ENCODE measurements at places on chromosomes 16 and 17. TPM values are rescaled to one million over a fixed set of nuclear protein-coding genes. Genes with fewer than 3 reads are reported as not detected.

Gene HYDIN
- total RNA-seq: not detected

Gene OTOA
- total RNA-seq: not detected

Gene FN3K
- total RNA-seq: 14.0 TPM

Gene HBA1
- total RNA-seq: not detected

Gene TAT
- total RNA-seq: 2.4 TPM

Gene CCL16
- 1.1 TPM for total RNA-seq

Gene NACA2
- total RNA-seq: not detected

Gene C1QTNF8
- not detected for total RNA-seq

Gene CRISPLD2
- total RNA-seq: 57.5 TPM

Gene MPO
- total RNA-seq: not detected

Gene TUFM
- 157 TPM for total RNA-seq

Gene MRM3
- total RNA-seq: 17.0 TPM

Gene AIPL1
- not detected for total RNA-seq

Gene DPEP1
- total RNA-seq: 2,661 TPM

Gene SLC5A2
- total RNA-seq: 2.4 TPM

DNA sequence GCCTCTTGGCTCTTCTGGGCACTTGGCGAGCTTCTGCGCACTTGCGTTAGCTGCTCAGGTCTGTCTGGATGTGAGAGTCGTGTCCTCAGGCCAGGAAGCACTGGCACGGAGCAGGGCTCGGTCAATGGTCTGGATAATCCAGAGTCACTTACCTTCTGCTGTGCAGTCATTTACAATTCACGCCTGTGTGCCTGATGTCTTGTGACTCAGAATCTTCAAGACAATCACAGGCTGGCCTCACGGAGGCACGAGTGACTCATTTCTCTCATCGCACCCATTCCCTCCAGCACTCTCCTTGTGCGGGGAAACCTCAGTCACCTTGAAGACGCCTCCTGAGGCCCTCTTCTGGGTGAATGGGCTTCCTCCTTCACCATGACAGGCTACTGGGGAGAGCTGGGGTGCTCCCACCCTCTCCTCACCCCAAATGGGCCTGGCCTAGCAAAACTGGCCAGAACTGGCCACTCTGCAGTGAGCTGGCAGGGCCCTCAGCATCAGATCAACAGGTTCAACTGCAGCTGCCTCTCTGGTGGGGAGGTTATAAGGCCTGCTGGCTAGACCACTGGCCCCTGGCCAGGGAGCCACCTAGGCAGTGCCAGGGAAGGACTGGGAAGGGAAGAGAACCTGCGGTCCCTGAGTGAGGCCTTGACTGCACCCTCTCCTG, 1.9 kb upstream of the CAPN15 start:
- no peaks in the 10 kb centered on the region for H3K27me3 ChIP-seq
- no peak overlapping the region for H3K4me3 ChIP-seq
- H3K4me1 ChIP-seq: peaks cover 24% of the 10 kb centered on the region
- peak; percentile 79 for DNase-seq
- H3K36me3 ChIP-seq: peaks cover 9% of the 10 kb centered on the region

DNA sequence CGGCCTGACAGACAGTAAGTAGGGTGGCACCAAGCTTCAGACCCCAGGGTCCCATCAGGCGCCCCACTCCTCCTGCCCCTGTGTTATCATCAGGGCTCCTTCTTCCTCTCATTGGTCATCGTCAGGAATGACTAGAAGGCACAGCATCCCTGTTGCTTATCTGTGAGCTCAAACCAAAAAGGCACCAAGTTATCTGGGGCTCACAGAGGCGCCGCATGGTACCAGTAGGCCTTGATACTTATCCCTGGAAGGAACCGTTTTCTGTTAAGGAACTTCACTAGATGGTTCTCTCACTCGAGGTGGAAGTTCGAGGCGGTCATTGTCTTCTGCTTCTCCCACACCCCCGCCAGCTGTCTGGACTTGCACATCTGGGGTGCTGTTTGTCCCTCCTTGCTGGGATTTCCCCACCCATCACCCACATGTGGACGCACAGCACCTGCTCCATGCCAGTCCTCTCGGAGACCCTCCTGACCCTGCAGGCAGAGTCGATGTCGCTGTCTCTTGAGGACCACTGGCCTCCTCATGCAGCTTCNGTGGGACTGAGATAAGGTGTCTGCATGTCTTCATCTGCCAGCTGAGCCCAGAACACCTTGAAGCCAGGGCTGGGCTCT, 52.1 kb downstream of the METRNL start:
- DNase-seq: no peak
- H3K4me3 ChIP-seq: no peak overlapping the region
- H3K27ac ChIP-seq: no peak overlapping the region
- no peaks in the 10 kb centered on the region for H3K4me1 ChIP-seq

DNA sequence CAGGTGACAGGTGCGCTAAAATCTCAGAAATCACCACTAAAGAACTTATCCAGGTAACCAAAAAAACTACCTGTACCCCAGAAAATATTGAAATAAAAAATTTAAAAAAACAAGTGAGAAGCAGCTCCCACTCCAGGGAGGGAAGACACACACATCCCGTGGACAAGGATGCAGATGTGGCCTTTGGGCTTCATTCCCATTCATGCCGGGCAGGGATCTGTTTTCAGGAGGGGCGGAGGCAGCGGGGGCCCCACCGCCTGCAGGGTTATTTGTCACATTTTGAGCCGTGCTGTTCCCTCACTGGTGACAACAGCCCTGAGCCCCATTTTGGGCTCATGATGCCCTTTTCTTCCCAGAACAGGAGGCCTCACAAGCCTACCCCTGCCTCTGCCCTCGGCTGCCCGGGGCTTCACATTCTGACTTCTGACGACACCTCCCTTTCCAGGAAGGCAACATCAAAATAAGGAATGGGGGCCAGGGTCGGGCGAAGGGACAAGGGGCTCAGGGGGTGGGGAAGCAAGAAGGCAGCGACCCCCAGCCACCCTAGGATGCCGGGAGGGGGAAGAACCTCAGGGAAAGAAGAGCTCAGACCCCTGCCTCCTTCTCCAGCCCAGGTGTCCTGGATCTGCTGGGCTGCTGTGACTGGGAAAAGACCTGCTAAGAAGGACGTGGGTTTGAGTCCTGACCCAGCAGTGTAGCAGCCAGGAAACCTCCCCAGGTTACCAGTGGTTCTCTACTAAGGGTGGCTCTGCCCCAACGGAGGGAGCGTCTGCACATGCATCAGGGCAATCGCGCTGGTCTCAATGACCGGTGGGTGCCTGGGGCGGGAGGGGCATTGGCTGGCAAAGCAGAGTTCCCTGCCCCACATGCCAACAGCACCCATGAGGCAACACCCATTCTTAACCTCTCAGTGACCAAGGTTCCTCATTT, 2.3 kb upstream of the CD79B start:
- H3K27me3 ChIP-seq: no peaks in the 10 kb centered on the region
- no peak for DNase-seq
- H3K27ac ChIP-seq: no peak overlapping the region
- peaks cover 13% of the 10 kb centered on the region for H3K4me1 ChIP-seq

DNA sequence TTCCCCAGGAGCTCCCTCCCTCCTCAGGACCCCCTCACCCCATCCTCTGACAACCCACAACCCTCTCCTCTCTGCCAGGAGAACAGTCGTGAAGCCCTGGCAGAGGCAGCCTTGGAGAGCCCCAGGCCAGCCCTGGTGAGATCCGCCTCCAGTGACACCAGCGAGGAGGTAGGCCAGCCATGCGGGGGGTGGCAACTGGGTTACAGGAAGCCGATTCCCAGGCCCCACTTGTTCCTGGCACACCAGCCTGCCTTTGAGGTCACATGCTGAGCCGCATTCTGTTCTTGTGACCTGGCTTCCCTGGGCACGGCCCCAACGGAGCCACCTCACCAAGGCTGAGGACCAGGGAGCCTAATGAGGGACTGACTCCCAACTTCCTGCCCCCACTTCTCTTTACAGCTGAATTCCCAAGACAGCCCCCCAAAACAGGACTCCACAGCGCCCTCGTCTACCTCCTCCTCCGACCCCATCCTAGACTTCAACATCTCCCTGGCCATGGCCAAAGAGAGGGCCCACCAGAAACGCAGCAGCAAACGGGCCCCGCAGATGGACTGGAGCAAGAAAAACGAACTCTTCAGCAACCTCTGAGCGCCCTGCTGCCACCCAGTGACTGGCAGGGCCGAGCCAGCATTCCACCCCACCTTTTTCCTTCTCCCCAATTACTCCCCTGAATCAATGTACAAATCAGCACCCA, 7.9 kb downstream of the NAT9 start:
- H3K36me3 ChIP-seq: no peaks in the 10 kb centered on the region
- no peak overlapping the region for H3K27ac ChIP-seq
- H3K4me1 ChIP-seq: no peaks in the 10 kb centered on the region
- DNase-seq: no peak
- H3K4me3 ChIP-seq: no peak overlapping the region

DNA sequence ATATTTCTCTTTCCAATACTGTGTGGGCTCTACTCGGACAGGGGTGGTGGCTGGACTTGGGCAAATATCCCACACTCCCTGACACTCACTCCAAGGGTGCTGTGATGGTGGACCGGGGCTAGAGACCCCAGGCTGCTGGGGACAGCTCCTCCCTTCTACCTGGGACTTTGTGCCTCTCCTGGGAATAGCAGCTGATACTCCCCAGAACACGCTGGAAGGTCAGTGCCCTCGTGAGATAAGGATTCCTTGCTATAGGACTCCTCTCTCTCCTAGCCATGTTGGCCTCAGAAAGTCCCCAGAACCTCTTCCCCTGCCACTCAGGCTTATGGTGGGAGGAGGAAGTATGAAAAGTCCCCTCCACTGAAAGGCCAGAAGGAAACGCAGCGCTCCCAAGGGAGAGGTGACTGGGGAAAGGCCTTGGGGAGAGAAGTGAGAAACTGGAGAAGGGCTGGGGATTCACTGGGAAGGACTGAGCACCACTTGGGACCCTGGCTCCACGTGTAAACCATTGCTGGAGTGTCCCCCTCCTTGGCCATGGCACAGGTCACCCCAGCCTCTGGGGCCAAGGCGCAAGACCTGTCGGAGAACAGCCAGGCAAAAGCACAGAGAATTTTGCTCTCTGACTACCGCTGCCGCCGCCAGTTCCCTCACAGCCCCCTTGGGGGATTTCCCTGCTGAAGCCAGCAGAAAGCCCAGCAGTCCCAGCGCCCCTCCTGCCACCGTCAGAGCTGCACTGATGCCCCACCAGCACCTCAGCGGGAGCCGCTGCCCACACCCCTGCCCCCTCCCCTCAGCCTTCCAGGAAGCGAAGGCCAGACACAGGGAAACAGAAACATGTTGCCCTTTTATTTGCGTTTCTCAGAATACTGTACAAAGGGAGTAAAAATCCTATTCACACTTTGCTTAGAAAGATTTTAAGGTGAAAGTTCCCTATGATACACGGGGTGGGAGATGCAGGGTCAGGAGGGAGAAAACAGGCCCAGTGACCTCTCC, 2.1 kb upstream of the GSDMB start:
- peaks cover 35% of the 10 kb centered on the region for H3K36me3 ChIP-seq
- H3K4me1 ChIP-seq: peaks cover 7% of the 10 kb centered on the region
- no peaks in the 10 kb centered on the region for H3K27me3 ChIP-seq
- DNase-seq: peak; percentile 54
- no peak overlapping the region for H3K4me3 ChIP-seq

DNA sequence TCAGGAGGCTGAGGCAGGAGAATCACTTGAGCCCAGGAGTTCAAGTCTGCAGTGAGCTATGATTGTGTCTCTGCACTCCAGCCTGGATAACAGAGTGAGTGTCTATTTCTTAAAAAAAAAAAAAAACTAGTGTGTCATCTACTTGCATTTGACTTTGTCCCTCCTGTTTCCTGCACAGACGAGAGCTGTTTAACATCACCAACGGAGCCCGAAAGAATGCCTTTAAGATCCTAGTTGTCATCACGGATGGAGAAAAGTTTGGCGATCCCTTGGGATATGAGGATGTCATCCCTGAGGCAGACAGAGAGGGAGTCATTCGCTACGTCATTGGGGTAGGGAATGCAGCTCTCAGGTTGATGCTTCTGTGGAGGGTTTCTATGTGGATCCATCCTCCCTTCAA, 13.4 kb downstream of the ITGAM start:
- no peak overlapping the region for H3K4me3 ChIP-seq
- no peaks in the 10 kb centered on the region for H3K36me3 ChIP-seq
- H3K4me1 ChIP-seq: no peaks in the 10 kb centered on the region
- H3K27ac ChIP-seq: no peak overlapping the region

DNA sequence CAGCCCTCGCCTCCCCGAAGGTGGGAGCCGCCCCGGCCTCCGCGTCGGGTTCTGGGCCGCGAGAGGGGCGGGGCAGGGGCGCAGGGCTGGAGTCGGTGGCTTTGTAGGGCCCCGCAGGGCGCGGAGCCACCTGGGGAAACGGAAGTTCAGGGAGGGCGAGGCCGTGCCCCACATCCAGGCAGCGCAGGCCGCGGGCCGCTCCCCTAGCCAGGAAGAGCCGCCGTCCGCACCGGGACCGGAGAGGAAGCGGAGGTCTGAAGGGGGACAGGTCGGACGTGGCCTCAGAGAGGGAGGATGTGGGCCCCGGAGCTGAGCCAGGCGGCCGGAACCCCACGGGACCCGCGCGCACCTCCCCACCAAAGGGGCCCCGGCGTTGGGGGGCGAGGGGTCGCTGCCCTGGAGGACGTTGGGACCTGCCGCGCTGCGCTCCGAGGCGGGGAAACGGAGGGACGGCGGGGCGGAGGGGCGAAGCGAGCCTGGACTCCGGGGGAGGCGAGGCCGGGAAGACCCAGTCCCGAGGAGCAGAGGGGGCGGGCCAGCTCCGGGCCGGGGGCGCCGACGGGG, 482 bp upstream of the SLC16A3 start:
- H3K4me1 ChIP-seq: peaks cover 41% of the 10 kb centered on the region
- H3K27ac ChIP-seq: peak overlapping the region; percentile 97
- peak overlapping the region; percentile 77 for H3K4me3 ChIP-seq
- no peaks in the 10 kb centered on the region for H3K36me3 ChIP-seq
- no peaks in the 10 kb centered on the region for H3K27me3 ChIP-seq

- H3K27me3 ChIP-seq: no peaks in the 10 kb centered on the region
- peak; percentile 60 for DNase-seq
- H3K36me3 ChIP-seq: peaks cover 12% of the 10 kb centered on the region
- no peak overlapping the region for H3K4me3 ChIP-seq
- H3K27ac ChIP-seq: peak overlapping the region; percentile 71
These were observed 42.6 kb downstream of the CPNE2 start for GRCh38 chr16:57134982-57135381.

DNA sequence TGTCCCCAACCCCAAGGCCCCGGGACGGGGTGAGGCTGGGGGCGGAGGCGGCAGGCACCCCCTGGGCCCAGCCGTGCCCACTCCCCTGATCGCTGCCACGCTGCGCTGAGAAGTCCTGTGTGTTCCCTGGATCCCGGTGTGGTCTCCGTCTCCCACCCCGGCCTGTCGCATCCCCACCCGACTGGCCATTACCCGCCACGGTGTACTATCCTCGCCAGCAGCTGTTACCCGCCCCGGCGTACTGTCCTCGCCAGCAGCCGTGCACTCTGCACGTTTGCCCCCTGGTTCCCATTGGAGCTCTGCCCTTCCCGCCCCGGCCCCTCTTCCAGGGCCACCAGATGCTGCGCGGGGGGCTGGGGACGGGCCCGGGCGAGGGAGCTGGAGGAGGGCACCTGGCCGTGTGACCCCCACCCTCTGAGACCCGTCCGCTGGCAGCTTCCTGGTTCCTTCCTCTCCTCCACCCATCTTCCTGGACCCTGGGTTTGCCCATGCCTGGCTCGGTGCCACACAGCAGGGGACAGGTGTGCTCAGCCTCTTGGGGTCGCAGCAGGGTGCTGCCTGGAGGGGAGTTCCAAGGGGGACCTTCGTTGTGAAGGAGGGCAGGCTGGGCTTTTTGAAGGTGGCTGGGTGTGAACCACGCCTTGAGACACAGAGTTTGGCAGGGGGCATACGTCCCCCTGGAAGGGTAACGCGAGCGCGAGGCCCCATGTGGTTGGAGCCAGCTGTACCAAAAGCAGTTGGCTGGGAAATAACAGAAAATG, 19.7 kb downstream of the BAHCC1 start:
- peaks cover 34% of the 10 kb centered on the region for H3K4me1 ChIP-seq
- no peak overlapping the region for H3K4me3 ChIP-seq
- no peaks in the 10 kb centered on the region for H3K36me3 ChIP-seq
- no peak overlapping the region for H3K27ac ChIP-seq
- no peak for DNase-seq
